ENCODE measurements at places on chromosomes 13 and 19.

- DNase-seq, result no peak
Observed at GRCh38 chr19:50266041-50266440, 62.6 kb downstream of the MYH14 start.

GRCh38 chr13:109719962-109720646 is 66.3 kb downstream of the IRS2 start:
- DNase-seq, result no peak

DNA sequence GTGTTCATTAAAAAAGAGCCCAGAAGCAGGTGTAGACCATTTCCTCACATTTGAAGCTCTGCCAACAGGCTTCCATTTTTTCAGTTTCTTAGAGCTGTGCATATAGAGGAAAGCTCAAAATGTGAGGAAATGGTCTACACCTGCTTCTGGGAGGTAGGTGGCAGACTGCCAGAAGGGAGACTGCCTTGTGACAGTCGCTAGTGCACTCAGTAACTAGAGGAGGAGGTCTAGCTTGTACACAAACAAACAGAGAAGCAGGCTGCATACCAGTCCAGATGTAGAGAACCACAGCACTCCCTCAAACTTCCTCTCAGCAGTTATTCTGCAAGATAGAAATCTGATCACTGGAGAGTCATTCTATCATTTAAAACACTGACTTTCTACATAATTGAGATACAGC is 800.2 kb downstream of the EFNB2 start:
- DNase-seq, result no peak

DNA sequence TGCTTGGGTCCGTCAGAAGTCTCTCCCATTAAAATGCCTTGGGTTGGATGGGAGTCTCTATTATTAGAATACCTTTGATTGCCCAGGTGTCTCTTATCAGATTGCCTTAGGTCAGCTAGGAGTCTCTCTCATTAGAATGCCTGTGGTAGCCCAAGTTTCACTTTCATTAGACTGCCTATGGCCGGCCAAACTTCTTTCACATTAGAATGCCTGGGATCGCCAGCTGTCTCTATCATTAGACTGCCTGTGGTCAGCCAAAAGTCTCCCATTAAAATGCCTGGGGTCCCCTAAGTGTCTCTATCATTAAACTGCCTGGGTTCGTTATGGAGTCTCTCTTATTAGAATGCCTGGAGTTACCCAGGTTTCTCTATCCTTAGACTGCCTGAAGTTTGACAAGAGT is 1476.7 kb downstream of the UQCRFS1 start:
- no peak for DNase-seq

DNA sequence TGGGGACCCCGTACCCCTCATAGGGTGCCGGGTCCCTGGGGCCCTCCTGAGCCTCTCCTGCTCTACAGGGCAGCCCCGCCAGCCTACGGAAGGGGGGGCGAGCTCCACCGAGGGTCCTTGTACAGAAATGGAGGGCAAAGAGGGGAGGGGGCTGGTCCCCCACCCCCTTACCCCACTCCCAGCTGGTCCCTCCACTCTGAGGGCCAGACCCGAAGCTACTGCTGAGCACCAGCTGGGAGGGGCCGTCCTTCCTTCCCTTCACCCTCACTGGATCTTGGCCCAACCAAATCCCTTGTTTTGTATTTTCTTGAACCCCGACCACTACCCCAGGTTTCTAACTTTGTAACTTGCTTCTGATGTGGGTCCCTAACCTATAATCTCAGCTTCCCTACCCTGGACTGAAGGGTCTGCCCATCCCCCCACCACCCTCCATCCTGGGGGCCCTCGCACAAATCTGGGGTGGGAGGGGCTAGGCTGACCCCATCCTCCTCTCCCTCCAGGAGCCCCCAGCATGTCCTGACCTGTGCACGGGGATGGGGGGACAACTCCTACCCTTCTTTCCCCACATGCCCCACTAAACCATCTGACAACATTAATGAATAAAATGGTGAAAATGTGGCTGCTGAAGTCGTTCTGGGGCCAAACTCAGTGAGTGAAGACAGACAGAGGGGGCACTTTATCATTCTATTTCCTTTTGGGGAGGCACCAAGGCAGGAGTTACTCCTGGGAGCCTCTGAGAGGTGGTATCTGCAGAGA is 13.0 kb downstream of the ARHGAP33 start:
- DNase-seq, result no peak

GRCh38 chr13:82224806-82225205 is 1657.5 kb downstream of the SLITRK1 start:
- no peak for DNase-seq

DNA sequence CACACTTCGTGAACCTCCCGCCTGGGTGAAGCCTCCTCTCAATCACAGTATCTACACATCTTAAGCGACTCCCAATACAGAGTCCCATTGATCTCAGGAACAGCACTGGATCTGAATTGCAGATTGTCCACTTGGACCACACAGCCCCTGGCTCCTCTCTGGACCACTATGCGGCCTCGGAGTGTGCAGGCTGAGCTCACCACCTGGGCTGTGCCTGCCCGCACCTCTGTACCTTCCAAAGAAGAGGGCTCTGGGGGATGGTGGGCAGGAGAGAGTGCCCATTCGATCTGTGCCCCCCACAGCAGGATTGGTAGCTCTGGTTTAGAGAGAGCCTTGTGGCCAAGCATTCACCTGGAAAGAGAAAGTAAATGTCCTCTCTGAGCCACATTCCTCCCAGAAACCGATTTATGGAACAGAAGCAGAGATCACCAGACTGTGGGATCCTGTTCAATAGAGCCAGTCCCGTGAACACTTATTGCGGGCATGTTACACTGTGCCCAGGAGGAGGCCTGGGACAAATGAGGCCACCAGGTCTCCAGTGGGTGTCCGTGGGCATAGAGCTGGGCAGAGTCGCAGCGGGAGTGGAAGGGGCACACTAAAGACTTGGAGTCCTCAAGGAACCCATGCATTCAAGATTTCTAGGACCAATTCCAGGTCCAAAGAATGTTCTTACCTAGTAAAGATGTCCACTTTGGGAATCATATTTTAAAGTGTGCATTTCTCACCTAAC is 141.6 kb upstream of the SOX1 start:
- no peak for DNase-seq

DNA sequence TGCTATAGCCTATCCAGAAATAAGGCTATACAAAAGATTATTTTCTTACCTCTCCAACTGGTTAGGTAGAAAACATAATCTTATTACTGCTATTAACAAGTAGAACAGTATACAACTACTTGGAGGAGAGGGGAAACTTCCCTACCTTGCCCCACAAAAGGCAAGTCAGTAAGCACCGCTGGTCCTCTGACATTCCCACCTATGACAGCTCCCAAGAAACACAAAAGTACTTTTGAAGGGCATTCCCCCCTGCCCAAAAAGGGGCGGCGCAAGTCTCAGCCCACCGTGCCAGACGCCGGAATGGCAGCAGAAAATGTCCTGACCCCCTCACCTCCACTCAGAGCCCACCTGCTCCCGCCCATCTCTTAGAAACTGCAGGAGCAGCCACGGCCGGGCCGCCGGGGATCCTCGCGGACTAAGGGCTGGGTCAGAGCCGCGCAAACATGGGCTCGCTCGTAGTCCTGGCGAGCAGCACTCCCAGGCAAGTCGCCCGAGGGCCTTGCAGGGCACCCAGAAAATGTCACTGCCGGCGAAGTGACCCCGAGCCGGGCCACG is 437 bp downstream of the SUCLA2 start:
- no peak for DNase-seq

GRCh38 chr19:44002212-44002565 is 568 bp upstream of the ZNF230 start:
- no peak for DNase-seq

- no peak for DNase-seq
Observed at GRCh38 chr19:55246462-55247451, 12.1 kb downstream of the PPP6R1 start.

DNA sequence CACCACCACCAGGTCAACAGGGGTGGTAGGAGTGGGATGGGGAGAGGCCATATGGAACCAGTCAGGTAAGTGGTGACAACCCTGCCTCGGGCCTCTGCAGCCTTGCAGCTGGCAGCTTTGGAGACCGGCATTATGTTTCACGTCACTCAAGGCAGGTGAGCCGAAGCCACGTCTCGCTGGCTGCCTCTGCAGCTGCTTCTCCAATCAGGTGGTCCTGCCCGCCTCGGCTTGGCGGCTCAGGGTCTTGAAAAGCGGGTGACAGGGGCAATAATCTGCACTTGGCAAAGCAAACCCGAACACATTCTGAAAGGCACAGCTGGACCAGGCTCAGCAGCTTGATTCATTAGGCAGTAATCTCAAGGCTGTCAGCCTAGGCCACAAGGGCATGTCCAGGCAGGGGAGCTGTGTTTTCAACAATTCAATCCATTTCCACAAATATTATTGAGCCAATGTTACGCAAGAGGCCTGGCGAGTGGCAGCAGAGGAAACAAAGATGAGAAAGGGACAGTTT is 77.4 kb upstream of the PCDH8 start:
- DNase-seq, result no peak

GRCh38 chr19:17488593-17489391 is 18.5 kb downstream of the SLC27A1 start:
- peak; percentile 27 for DNase-seq
